ENCODE measurements at places on chromosomes 16 and 17. TPM values are rescaled to one million over a fixed set of nuclear protein-coding genes. Genes with fewer than 3 reads are reported as not detected.
A peak's percentile ranks its signal among the peaks of the same experiment; 100 is the strongest.

GRCh38 chr17:70217571-70217970 is 48.2 kb downstream of the KCNJ2 start:
- no peak overlapping the region for H3K27ac ChIP-seq
- DNase-seq, result no peak
- H3K36me3 ChIP-seq, result no peaks in the 10 kb centered on the region
- H3K4me3 ChIP-seq, result no peak overlapping the region
- no peaks in the 10 kb centered on the region for H3K4me1 ChIP-seq

DNA sequence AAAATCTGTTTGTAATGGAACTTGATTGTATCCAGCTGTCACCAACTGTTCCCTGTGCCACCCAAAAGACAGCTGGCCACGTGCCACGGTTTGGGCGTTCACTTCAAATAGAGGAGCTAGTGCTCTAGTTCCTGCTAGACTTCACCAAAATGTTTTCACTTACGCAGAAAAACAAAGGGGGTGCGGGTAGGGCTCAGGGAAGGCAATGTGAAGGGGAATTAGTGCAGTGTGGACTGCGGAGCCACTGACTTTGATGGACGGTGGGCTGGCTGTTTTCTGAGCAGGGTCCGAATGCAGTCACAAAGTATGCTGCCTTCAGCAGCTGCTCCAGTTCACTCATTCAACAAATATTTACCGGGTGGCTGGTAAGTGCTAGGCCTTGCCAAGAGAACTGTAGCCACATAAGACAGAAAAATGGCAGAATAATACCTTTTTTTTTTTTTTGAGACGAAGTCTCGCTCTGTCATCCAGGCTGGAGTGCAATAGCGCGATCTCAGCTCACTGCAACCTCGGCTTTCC is 7.6 kb upstream of the CYTH1 start:
- no peaks in the 10 kb centered on the region for H3K27me3 ChIP-seq
- no peaks in the 10 kb centered on the region for H3K36me3 ChIP-seq
- H3K27ac ChIP-seq, result peak overlapping the region; percentile 45
- DNase-seq, result peak; percentile 79

DNA sequence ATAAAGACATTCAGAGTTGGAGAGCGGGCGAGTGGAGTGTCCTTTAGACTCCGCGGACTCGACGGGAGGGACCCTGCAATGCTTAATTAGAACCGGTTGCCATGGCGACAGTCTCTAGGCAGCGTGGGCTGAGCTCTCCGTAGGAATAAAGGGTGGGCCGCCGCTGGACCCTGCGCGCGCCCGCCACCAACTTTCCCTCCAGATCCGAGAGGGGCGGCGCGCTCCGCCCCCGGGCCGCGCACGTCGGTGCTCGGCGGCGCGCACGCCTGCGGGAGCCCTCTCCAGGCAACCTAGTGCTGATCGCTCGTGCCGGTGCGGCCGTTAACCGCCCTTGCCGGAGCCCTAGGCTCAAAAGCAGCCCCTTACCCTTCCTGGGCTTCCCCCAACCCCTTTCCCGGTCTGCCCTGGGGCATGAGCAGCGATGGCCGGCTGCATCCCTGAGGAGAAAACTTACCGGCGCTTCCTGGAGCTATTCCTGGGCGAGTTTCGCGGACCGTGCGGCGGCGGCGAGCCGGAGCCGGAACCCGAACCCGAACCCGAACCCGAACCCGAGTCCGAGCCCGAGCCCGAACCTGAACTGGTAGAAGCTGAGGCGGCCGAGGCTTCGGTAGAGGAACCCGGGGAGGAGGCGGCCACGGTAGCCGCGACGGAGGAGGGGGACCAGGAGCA is at the start of gene PPM1E:
Gene PPM1E, plus strand, starts transcription at position 278 of the 669 bp plus-strand sequence.
- no peak within 1 kb of the TSS for H3K27ac ChIP-seq
- peak within 1 kb of the TSS; percentile 60 for H3K4me3 ChIP-seq
- H3K36me3 ChIP-seq, result no peaks in the 10 kb centered on the region
- no peaks in the 10 kb centered on the region for H3K4me1 ChIP-seq
- peak; percentile 16 for DNase-seq

DNA sequence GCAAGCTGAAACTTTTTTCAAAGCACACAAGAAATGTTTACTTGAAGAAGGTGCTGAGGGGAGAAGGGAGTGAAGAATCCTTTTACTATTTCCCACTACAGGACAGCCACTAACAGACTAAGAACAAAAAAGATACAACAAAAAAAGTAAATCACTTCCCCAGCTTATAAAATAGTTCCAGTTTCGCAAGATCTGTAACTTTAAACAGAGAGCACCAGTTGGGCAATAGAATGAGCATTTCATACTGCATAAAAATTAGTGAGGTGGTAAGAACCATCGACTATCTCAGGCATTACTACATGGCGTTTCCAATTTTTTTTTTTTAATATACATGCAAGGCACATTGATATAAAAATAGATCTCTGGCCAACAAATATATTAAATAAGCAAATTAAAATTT is 11.1 kb downstream of the CRYBA1 start:
- no peaks in the 10 kb centered on the region for H3K36me3 ChIP-seq
- no peak overlapping the region for H3K4me3 ChIP-seq
- DNase-seq, result no peak
- peaks cover 2% of the 10 kb centered on the region for H3K4me1 ChIP-seq
- H3K27me3 ChIP-seq, result no peaks in the 10 kb centered on the region

DNA sequence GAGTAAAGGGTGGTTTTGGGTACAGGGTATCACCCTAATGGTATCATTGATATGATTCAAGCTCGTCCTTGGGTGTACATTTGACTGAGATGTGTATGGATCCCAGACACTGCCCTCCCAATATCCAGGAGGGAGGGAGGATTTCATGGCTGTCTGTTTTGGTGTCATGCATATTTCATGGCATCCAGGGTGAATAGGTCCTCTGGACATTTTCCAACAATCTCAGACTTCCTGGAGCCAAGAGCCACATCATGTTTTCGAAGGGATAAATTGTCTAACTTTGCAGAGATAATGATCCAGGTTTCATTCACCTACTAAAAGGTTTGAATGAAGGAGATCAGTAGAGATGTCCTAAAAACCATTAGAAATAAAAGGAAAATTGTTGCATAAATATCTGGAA is 431.9 kb downstream of the SHISA9 start:
- no peaks in the 10 kb centered on the region for H3K36me3 ChIP-seq
- DNase-seq, result no peak
- no peaks in the 10 kb centered on the region for H3K4me1 ChIP-seq

DNA sequence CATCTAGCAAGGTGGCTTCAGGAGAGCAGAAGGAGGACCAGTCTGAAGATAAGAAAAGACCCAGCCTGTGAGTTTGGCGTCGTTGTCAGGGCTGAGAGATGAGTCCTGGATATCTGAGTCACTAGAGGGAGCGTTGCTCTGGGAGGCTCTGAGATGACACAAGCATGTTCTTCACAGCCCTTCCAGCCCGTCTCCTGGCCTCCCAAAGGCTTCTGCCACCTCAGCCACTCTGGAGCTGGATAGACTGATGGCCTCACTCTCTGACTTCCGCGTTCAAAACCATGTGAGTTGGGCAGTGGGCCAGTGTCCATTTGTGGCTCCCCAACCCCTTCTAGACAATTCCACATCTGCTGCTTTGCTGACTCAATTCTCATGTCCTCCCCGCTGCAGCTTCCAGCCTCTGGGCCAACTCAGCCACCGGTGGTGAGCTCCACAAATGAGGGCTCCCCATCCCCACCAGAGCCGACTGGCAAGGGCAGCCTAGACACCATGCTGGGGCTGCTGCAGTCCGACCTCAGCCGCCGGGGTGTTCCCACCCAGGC is 2.3 kb downstream of the TGFB1I1 start:
- no peak for DNase-seq
- H3K27ac ChIP-seq, result no peak overlapping the region

GRCh38 chr17:72189768-72190593 is 69.2 kb downstream of the SOX9 start:
- no peaks in the 10 kb centered on the region for H3K36me3 ChIP-seq
- H3K4me1 ChIP-seq, result peaks cover 3% of the 10 kb centered on the region
- no peak for DNase-seq
- no peak overlapping the region for H3K4me3 ChIP-seq
- no peak overlapping the region for H3K27ac ChIP-seq

DNA sequence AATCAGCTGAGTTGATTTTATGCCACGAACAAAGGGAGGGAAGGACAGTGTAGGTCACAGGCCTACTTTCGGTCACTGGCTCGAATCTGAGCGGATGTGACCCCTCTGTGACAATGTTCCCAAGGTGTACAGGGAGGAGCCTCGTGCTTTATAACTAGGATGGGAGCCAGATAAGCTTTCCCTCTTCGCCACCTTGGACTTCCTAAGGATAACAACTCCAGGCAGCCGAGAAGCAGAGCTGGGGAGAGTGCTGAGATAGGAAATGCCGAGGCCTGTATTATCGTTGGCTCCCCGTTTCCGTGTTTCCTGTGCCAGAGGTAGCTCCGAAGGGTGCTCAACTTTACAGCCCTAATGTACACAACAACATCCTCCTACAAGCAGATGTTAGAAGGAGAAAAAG is 217.8 kb upstream of the IRX3 start:
- no peak for DNase-seq
- no peaks in the 10 kb centered on the region for H3K36me3 ChIP-seq
- no peak overlapping the region for H3K4me3 ChIP-seq
- H3K27ac ChIP-seq, result no peak overlapping the region
- H3K4me1 ChIP-seq, result no peaks in the 10 kb centered on the region

- no peak for DNase-seq
- H3K27me3 ChIP-seq, result no peaks in the 10 kb centered on the region
- H3K4me1 ChIP-seq, result no peaks in the 10 kb centered on the region
- H3K27ac ChIP-seq, result no peak overlapping the region
- H3K4me3 ChIP-seq, result no peak overlapping the region
These were observed 62.1 kb downstream of the GPRC5B start for GRCh38 chr16:19822533-19822932.

GRCh38 chr16:27251541-27252205 is 16.9 kb downstream of the NSMCE1 start:
- H3K4me1 ChIP-seq, result no peaks in the 10 kb centered on the region
- DNase-seq, result no peak
- H3K36me3 ChIP-seq, result no peaks in the 10 kb centered on the region
- H3K27ac ChIP-seq, result no peak overlapping the region

DNA sequence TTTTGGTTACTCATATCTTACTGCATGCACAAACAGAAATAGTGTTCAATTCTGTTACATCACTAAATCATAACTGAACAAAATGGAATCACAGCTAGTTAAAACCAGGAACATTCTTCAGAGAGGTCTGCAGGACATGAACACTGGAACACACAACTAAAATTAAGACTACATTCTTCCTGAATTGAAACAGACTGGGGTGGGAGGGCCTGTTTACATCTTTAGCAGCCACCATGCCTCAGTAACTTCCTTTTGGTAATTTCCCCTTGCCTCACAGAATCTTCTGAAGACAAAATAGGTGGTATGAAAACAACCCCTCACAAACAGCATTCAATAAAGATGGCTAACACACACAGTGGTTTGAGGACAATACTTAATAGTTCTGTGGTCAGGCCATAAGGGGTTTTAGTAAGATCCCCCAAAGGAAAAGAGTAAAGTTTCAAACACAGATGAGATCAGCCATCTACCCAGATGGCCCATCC is 6.5 kb downstream of the MARF1 start:
- H3K27me3 ChIP-seq, result no peaks in the 10 kb centered on the region
- H3K36me3 ChIP-seq, result peaks cover 22% of the 10 kb centered on the region
- DNase-seq, result no peak
- no peak overlapping the region for H3K27ac ChIP-seq
- no peak overlapping the region for H3K4me3 ChIP-seq

DNA sequence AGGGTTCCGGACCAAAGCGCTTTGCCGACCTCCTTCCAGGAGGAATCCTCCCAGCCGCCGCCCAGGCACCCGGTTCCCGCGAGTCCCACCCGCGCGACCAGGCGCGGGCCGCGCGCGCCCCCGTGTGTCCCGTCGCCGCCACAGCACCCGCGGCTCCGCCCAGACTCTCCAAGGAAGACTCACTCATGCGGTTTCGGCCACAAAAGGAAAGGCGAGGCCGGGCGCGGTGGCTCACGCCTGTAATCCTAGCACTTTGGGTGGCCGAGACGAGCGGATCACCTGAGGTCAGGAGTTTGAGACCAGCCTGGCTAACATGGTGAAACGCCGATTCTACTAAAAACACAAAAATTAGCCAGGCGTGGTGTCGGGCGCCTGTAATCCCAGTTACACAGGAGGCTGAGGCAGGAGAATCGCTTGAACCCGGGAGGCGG is 3.5 kb upstream of the PKMYT1 start:
- H3K27ac ChIP-seq, result no peak overlapping the region
- H3K4me3 ChIP-seq, result no peak overlapping the region
- peak; percentile 64 for DNase-seq
- no peaks in the 10 kb centered on the region for H3K27me3 ChIP-seq
- no peaks in the 10 kb centered on the region for H3K36me3 ChIP-seq

DNA sequence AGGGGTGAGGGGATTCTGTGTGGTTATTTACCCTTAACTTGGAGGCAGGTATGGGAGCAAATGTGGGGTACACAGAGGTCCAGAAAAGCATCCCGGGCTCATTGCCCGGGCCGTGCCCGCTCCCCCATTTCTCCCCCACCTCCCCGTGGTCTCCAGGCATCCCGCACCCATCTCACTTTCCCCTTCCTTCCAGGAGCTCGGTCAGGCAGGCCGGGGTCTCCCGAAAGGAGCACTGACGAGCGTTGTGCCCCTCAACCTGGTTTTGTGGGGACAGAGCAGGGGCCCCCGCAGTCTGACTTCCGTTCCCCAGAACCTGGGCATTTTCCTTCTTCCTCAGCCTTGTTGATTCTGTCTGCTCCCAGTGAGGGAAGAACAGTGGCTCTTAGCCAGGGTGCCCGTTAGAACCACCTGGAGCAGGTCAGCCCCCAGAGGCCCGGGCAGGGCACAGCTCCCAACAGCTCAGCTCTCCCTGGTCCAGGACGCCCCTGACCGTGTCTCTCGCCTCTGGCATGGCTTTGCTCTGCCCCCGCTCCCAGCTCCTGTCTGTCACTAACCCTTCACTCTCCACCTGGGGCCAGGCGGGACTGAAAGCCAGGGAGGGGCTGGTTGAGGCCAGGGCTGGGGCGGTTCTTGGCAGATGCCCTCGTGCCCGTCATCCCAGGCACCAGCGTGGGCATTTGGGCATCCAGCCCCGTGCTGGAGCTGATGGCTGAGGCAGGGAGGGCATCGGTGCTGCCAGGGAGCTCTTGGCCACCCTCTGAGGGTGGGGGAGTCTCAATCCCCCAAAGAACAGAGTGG is 12.5 kb upstream of the NUDT16L1 start:
- no peaks in the 10 kb centered on the region for H3K36me3 ChIP-seq
- peaks cover 18% of the 10 kb centered on the region for H3K4me1 ChIP-seq
- DNase-seq, result peak; percentile 37
- H3K27me3 ChIP-seq, result no peaks in the 10 kb centered on the region

Gene C17orf50
- 15.8 TPM for total RNA-seq

Gene ZG16
- not detected for total RNA-seq

Gene SLFN5
- total RNA-seq, result 21.4 TPM

Gene G6PC1
- not detected for total RNA-seq

Gene RUSF1
- 153 TPM for total RNA-seq

Gene PIRT
- total RNA-seq, result not detected

Gene SSTR5
- 1.8 TPM for total RNA-seq

Gene CX3CL1
- total RNA-seq, result 30.2 TPM

All from prostate gland (tissue), 2 donors.